GM12864 (cell line): ENCODE measurements at places on chromosomes 11 and 22.

- DNase-seq = no peak
These were observed 12.6 kb downstream of the PPARA start for GRCh38 chr22:46162771-46163556.

DNA sequence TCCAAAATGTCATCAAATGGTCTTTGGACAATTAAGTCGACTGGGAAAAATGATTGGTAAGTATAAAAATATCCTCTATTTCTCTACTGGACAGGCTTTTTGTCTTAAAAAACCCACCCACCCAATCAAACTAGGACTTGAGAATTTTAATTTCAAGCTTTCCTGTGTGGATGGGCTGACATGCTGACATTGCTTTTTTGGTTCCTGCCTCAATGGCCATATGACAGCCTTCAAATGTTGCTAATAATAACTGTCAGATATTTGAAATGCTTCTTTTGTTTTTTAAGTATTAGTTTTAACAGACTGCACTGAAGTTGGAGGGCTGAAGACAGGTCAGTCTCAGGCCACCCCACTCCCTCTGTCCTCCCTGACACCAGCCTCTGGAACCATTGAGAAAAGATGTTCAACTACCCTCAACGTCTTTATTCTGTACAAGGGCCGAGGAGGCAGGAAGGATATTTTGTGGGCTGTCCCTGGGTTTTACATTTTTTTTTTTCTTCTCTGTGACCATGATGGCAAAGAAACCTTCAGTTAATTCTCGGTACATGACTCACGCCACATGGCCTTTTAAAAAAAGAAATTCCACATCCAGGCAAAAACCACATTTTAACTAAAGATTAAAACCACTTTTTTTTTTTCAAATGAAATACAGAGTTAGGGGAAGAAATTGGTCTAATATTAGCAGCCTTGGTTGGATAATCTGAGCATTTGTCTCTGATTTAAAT is 130.4 kb downstream of the SLC1A2 start:
- DNase-seq = no peak

- no peak for DNase-seq
These were observed 19.5 kb downstream of the TXN2 start for GRCh38 chr22:36461665-36462649.

- no peak for DNase-seq
These were observed 210.7 kb downstream of the TBC1D22A start for GRCh38 chr22:46972901-46973831.

GRCh38 chr11:120332822-120333716 is 3.1 kb upstream of the ARHGEF12 start:
- DNase-seq = no peak

DNA sequence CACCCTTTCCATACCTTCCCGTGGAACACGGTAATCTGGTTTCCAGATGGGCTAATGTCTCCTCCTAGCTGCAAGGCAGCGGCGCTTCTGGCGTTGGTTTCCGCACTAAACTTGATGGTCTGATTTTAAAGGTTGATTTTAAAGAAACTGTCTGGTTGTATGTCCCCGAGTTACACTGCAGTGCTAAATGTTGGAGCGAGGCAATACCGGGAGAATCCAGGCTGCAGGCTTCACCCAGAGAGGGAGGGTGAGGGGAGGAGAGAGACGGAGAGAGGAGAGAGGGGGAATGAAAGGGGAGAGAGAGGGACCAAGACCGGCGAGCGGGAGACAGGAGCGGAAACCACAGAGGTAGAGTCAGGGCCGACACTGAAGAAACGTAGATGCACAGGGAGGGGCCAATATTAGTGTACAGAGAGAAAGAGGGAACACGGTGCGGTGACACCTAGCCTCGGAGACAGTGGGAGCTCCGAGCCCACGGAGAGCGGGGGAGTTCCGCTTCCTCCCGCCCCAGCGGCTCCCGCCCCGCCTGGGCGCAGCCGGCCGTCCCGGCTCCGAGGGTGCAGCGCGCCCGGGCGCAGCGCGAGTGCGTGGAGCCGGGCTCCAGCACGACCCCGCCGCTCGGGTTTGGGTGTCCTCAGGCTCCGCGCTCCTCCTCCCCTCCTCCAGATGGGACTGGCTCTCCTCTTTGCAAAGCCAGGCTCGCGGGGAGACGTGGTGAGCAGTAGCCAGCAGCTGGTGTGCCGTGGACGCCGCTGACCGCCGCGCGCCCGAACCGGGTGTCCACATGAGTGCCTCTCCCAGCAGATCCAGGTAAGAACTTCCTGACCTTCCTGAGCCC is 71.9 kb upstream of the GRAMD1B start:
- DNase-seq = no peak

DNA sequence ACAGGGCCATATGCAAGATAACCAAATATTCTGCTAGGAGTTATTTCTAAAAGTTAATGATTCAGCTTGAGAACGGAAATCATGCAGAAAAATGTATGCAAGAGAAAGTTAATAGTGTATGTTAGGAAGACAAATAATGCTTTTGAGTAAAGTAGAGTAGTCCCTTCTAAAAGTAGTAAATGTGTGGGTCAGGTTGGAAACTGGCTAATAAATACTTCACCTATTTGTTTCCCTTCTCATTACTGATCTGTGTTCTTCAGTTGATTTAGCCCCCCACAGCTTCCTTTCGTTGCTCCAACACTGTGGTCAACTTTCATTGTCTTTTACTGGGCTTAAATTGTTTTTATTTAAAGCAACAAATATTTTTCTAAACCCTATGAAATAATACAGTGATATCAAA is 444.2 kb downstream of the CNTN5 start:
- DNase-seq = no peak

DNA sequence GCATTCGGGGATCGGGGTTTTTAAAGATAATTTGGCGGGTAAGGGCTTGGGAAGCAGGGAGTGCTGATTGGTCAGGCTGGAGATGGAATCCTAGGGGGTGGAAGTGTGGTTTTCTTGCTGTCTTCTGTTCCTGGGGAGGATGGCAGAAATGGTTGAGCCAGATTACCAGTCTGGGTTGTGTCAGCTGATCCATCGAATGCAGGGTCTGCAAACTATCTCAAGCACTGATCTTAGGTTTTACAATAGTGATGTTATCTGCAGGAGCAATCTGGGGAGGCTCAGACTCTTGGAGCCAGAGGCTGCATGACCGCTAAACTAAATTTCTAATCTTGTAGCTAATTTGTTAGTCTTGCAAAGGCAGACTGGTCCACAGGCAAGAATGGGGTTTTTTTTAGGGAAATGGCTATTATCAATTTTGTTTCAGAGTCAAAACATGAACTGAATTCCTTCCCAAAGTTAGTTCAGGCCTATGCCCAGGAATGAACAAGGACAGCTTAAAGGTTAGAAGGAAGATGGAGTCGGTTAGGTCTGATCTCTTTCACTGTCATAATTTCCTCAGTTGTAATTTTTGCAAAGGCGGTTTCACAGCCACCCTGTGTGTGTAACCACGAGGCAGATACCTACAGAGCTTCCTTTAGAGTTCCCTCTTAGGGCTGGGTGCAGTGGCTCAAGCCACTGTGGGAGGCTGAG is 10.2 kb downstream of the SCGB1A1 start:
- DNase-seq = no peak

- DNase-seq = no peak
These were observed 8.5 kb downstream of the SWAP70 start for GRCh38 chr11:9672288-9672916.

GRCh38 chr11:70495351-70496310 is 97.3 kb downstream of the CTTN start:
- DNase-seq = no peak

- no peak for DNase-seq
These were observed 560.8 kb downstream of the ETS1 start for GRCh38 chr11:128026596-128026995.

DNA sequence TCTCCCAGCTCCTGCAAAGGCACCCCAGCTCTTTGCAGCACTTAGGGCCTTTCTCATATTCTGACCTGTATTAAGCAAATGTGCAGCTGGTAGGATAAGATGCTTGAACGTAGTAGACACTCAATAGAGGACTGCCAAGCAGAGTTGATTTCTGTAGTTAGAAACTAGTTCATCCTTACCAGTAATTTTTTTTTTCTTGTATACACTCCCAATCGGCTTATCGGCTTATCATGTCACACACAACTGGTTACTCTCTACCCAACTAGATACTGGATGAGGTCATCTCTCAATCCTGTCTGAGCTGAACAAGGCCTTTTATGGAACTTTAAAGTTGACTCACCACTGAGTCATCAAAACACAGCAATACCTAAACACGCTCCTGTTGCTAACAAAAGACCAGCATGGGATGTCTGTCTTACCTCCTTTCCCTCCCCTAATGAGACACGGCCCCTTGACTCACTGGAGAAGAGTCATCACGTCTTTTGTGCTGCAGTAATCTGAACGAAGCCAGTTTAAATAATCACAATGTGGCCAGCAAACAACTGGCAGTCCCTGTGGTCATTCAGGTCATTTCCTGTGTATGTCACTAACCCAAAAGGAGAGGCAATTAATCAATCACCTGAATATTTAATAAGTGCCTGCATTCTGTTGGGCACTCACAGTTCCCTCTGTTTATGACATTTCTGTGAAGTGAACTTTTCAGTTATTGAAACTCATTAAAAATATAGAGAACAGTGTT is 7.5 kb upstream of the WEE1 start:
- DNase-seq = peak; percentile 79

DNA sequence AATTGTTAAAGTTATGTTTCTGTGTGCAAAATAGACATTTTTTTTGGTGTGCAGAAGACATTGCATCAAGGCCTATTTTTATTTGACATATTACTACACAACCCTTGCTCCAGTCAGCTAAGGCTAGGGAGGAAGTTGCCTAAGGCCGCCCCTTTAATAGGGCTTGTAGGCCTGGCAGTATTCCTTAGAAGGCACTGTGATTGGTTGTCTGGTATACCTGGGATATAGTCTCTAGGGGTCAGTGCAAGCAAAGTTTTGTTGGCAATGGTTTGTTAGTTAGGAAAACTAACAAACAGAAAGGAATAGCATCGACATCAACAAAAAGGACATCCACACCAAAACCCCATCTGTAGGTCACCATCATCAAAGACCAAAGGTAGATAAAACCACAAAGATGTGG is 16.9 kb downstream of the CCDC15 start:
- no peak for DNase-seq

GRCh38 chr11:111378861-111379601 is at the start of gene POU2AF1:
POU2AF1 (minus strand) TSS chr11:111379275; CDS start chr11:111379177, 98 bp downstream.
- DNase-seq = peak; percentile 87

GRCh38 chr11:106133529-106133928 is 56.1 kb downstream of the AASDHPPT start:
- DNase-seq = no peak

DNA sequence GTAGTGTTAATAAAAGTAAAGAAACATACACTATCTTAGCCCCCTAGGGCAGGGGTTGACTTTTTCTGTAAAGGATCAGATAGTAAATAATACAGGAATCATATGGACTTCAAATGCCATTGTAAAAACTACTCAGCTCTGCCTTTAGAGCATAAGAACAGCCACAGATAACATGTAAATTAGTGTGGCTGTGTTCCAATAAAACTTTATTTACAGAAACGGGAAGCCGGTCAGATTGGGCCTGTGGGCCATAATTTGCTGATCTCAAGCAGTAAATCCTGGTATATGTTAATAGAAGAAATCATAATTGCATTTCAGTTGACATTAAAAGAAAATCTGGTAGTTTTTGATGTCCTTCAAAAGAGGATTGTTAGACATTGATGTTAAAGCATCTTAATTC is 76.5 kb downstream of the ZC3H12C start:
- no peak for DNase-seq

GRCh38 chr22:39289975-39290720 is 29.3 kb downstream of the RPL3 start:
- DNase-seq = no peak

DNA sequence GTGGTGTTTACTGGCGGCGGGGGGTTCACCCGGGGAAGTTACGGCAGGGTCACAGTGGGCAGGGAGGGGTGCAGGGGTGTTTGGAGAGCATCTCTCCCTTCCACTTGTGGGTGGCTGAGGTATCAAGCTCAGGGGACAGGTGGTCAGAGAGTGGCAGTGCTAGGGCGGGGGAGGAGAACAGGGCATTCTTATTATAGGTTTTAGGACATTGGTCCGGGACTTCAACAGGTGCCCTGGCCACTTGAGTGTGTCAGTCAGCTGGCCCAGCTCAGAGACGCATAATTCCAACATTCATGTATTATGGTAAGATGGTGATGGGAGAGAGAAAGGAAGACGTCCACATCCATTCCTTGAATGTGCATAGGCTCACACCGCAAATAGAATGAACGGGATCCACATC is 101.7 kb downstream of the TEAD1 start:
- no peak for DNase-seq

DNA sequence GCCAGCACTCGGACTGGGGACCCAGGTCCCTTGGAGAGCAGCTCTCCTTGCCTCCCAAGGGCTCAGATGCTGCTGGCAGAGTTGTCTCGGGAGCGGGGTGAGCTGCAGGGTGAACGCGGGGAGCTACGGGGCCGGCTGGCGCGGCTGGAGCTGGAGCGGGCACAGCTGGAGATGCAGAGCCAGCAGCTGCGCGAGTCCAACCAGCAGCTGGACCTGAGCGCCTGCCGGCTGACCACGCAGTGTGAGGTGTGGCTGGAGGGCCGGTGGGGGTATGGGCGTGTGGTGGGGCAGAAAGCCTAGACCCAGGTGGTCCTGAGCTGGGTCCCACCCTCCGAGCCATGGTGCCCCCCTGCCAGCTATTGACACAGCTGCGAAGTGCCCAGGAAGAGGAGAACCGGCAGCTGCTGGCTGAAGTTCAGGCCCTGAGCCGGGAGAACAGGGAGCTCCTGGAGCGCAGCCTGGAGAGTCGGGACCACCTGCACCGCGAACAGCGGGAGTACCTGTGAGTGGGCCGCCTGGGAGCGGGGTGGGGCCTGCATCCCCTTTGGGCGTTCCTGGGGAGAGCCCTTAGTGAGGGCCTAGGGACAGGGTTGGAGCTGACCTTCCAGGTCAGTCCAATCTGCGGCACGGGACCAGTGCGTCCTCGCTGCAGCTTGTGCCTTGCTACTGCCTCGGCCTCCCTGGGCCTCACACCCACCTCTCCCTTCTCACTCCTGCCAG is 5.8 kb upstream of the RPS6KA4 start:
- no peak for DNase-seq

DNA sequence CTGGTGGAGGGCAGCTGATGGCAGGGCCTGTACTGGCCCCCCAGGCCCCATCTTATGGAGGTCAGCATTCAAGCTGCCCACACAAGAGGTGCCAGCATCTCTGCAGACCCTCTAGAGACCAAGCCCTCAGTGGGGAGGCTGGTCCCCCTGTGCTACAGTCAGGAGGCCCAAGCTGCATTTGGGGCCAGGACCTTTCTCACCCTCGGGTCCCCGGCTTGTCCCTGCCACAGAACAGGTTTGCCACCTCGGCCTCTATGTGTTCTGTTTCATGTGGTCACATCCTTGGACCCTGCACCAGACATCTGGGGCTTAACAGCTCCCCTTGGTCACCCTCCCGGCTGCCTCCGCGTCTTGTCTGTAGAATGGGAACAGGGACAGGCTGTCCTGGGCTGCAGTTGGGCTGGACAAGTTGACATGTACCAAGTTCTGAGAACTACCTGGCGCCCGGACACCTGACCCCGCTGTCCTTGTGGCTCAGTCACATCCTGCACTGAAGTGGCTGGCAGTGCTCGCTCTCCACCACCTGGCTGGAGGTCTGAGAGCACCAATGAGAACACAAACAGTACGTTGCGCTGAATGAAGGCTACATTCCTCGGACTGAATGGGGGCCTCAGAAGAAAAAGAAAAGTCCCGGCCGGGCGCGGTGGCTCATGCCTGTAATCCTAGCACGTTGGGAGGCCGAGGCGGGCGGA is 2.7 kb upstream of the PLXNB2 start:
- no peak for DNase-seq
